Endothelial cell of umbilical vein (primary cell): ENCODE measurements at places on chromosomes 13 and 19.

GRCh38 chr19:56917998-56918397 is 77.5 kb upstream of the PEG3 start:
- DNase-seq = no peak

DNA sequence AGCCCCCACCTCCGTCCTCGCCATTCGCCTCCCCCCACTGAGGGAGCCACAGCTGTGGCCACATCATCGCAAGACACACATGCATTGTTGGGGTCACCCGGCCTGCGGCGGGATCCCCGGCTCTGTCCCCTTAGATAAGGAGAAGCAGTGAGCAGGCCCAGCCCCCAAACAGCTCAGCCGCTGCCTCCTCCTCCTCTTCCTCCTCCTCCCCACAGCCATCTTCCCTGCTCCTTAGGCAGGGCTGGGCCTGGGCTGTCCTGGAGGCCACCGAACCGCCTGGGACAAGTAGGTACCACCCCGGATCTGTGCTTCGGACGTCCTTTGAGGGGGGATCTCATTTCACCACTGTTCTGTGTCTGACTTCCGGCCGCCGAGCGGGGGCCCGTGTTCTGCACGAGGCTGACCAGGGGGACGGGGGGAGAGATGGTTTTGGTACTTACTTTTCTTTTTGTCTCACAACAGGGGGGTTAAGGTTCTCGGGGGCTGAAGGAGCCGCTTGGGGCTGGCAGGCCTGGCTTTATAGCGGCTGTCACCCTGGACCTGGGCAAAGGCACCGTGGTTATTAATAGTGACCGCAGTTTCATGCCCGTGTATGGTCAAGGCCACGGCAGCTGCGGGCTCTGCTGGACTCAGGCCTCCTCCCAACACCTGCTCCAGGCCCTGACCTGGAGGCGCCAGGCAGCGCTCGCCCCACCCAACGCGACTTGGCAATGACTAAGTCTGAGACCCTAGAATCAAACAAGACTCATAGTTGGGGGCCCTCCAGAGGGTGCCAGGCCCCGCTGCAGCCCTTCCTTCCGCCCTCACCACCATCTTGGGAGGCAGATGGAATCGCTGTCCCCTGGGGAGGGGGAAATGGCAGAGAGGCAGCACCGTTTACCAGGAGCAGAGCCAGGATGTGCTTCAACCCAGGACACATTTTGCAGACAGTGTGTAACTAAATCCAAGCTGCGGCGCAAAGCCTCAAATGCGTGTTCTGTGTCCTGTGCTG is 18.3 kb downstream of the NMRK2 start:
- DNase-seq = no peak

DNA sequence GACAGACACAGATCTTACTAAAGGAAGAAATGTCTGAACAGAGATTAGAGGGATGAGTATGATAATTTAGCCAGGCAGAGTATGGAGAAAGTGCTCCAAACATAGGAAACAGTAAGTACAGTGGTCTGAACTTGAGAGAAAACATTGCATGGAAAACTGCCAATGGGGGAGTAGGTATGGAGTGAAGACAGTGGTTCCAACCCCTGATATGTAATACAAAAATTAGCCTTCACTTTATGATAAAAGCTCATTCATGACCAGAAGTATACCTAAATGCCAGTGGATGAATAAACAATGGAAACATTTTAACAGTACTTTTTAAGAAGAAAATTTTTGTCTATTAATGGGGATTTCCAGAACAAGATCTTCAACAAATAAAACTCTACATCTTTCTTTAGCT is 334.0 kb downstream of the DIAPH3 start:
- DNase-seq = no peak

- no peak for DNase-seq
These were observed 9.3 kb upstream of the RPS15 start for GRCh38 chr19:1428738-1429391.

- no peak for DNase-seq
These were observed 117.2 kb downstream of the FREM2 start for GRCh38 chr13:38804061-38804460.

DNA sequence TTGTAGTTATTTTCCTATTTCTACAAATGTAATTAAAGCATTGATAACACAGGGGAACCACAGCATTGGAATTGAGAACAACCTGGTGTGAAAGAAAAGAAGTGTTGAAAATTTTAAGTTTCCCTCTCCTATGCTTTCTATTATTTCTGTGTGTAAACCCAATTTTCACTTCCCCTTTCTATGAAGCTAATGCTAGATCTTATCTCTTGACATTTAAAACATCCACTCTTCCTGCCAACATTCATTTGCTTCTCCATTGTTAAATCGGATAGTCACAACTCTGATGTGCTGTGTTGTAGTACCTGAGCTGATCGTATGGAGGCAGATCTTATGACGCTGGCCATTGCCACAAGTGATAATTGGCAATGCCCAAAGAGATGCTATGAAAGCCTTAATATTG is 203.0 kb downstream of the ITGBL1 start:
- no peak for DNase-seq

DNA sequence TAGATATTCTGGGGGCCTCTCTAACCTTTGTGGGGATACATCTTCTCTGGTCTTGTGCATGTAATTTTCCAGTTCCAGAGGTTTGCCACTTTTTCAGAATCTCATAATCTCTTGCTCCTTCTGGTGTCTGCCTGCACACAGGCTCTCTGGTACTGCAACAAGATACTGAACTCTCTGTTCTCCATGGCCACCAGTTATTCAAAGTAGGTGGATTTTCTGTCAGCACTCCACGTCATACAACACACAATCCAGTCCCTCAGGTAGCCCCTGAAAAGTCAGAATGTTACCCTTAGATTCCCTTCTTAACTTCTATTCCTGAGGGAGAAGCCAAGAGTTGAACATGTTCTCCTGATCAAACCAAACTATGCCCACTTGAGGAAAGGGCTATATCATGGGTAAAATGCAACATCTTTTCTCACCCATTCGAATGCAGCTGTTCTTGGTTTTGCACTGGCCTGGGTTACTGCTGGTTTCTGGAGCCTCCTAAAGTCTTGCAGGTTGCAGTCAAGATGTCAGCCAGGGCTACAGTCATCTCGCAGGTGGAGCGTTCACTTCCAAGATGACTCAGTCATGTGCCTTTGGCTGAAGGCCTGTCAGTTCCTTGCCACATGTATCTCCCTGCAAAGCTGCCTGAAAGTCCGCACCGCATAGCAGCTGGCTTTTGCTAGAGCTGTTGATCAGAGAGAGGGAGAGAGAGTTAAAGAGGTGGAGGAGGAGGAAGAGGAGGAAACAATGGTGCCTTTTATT is 57.7 kb upstream of the TUBA3C start:
- DNase-seq = no peak

GRCh38 chr19:1377965-1378785 is 5.5 kb upstream of the NDUFS7 start:
- no peak for DNase-seq

GRCh38 chr19:18232540-18233223 is 6.4 kb upstream of the PDE4C start:
- no peak for DNase-seq

DNA sequence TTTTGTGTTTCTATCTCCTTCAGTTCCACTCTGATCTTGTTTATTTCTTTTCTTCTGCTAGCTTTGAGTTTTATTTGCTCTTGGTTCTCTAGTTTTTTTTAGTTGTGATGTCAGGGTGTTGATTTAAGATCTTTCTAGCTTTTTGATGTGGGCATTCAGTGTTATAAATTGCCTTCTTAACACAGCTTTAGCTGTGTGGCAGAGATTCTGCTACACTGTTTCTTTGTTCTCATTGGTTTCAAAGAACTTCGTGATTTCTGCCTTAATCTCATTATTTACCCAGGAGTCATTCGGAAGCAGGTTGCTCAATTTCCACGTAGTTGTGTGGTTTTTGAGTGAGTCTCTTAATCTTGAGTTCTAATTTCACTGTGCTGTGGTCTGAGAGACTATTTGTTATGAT is 251.7 kb upstream of the HTR2A start:
- no peak for DNase-seq

DNA sequence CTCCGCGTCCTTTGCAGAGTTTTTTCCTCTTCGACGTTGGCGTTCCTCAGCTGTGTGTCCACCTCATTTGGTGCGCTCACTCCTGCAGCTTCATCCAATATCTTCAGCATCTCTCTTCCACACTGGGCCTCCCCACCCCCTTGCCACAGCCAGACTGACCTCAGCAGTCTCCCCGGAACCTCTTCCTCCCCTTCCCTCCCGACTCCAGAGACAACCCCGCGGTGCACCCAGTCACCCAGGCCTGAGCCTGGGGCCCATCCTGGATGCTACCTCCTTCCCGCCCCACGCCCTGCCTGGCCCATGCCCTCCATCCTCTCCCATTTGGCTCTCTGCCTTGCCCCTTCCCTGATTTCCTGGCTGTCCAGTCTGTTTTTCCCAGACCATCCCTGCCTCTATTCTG is 8.1 kb upstream of the C5AR2 start:
- DNase-seq = no peak

GRCh38 chr19:18364826-18365528 is 21.0 kb upstream of the GDF15 start:
- DNase-seq = peak; percentile 98
